ENCODE measurements at places on chromosomes 11 and 22. TPM values are rescaled to one million over a fixed set of nuclear protein-coding genes. Genes with fewer than 3 reads are reported as not detected.

- DNase-seq = no peak
- no peak overlapping the region for H3K4me3 ChIP-seq
- peak overlapping the region; percentile 92 for H3K27ac ChIP-seq
- peaks cover 3% of the 10 kb centered on the region for H3K27me3 ChIP-seq
- peaks cover 67% of the 10 kb centered on the region for H3K4me1 ChIP-seq
- no peaks in the 10 kb centered on the region for H3K36me3 ChIP-seq
These were observed 15.0 kb upstream of the SLC39A13 start for GRCh38 chr11:47393163-47394049.

Gene ATG13
- total RNA-seq = 109 TPM

GRCh38 chr11:117782101-117782500 is 14.9 kb downstream of the DSCAML1 start:
- DNase-seq = no peak
- H3K27me3 ChIP-seq = peaks cover 56% of the 10 kb centered on the region
- H3K36me3 ChIP-seq = no peaks in the 10 kb centered on the region
- no peak overlapping the region for H3K4me3 ChIP-seq
- no peaks in the 10 kb centered on the region for H3K4me1 ChIP-seq

- no peaks in the 10 kb centered on the region for H3K27me3 ChIP-seq
- peak within 1 kb of the TSS; percentile 68 for H3K4me3 ChIP-seq
- peaks cover 28% of the 10 kb centered on the region for H3K4me1 ChIP-seq
These were observed at the start of gene LPXN for GRCh38 chr11:58575377-58576020. TSS of gene LPXN (minus strand) at chr11:58575856. CDS start at chr11:58575772, 84 bp downstream.

DNA sequence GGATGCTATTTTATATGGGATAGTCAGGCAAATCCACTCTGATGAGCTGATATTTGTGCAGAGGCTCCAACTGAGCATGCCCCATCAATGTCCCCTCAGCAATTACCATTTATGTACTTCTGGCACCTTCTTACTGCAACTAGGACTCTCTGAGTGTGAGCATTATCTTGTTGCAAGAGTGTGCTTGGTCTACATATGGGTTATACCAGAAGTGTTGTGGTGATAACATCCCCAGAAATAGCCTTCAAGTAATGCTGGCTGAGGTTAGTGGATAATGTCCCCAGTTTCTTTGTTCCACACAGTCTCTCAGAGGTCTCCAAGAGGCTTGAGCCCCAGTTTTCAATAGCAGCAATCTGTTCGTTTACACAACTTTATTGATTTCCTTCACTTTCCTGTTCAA is 408.6 kb downstream of the JRKL start:
- H3K27ac ChIP-seq = no peak overlapping the region
- no peaks in the 10 kb centered on the region for H3K36me3 ChIP-seq
- no peak for DNase-seq
- no peak overlapping the region for H3K4me3 ChIP-seq
- no peaks in the 10 kb centered on the region for H3K27me3 ChIP-seq
- no peaks in the 10 kb centered on the region for H3K4me1 ChIP-seq

DNA sequence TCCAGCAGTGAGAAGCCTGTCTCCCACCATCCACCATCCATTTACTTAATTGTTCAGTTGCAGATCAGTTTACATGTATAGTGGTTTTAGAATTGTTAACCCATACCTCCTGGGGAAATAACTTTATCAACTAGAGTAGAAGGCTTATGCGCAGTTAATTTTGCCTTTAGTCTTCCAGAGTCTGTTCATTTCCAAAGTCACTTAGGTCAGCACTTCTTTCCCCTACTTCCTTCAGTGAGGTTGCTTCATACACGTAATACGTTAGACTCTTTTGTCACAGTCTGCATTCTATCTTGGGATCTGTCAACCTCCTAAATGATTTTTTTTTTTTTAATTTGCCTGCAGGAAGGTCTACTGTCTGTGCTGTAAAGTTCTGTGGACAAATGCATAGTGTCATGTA is 495.6 kb upstream of the ISX start:
- no peaks in the 10 kb centered on the region for H3K27me3 ChIP-seq
- DNase-seq = no peak
- H3K27ac ChIP-seq = no peak overlapping the region
- no peak overlapping the region for H3K4me3 ChIP-seq
- H3K4me1 ChIP-seq = no peaks in the 10 kb centered on the region
- no peaks in the 10 kb centered on the region for H3K36me3 ChIP-seq

Gene MS4A3
- not detected for total RNA-seq

DNA sequence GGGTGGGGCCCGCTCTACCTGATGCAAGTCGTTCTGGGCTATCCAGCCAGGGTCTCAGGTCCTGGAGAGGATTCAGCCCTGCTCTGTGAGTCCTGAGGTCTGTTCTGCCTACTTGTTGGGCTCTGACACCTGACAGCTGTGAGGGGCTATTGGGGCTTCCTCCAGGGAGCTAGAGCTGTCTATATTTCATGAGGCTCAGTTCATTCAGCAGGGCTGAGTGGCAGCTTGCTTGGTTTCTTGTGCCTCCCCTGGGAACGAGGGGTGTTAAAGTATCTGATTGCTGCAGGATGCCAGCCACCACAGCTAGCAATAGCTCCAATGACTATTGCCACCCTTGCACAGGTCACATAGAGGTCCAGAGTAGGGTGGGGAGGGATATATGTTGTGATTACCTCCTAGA is 26.7 kb downstream of the INSC start:
- no peak overlapping the region for H3K27ac ChIP-seq
- H3K4me1 ChIP-seq = no peaks in the 10 kb centered on the region
- no peaks in the 10 kb centered on the region for H3K27me3 ChIP-seq
- H3K4me3 ChIP-seq = no peak overlapping the region
- no peaks in the 10 kb centered on the region for H3K36me3 ChIP-seq

DNA sequence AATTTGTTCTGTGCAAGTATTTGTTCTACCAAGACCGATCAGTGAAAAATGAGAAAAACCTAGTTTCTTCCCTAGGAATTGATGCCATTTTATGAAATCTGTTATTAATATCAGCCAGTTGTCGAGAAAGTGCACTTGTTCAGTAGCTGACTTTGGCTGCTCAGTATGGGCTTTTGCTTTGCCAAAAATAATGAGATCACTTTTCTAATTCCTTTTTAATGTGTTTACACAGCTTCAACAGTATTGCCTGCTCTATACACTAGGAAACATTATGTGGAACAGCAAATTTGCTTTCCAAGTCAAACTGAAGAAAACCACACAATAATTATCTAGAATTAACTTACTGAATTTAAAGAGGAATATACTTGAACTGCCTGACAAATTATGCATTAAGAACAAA is 34.4 kb downstream of the SCUBE2 start:
- no peak for DNase-seq
- H3K27ac ChIP-seq = no peak overlapping the region
- H3K36me3 ChIP-seq = no peaks in the 10 kb centered on the region
- no peaks in the 10 kb centered on the region for H3K27me3 ChIP-seq
- no peak overlapping the region for H3K4me3 ChIP-seq
- no peaks in the 10 kb centered on the region for H3K4me1 ChIP-seq

- no peaks in the 10 kb centered on the region for H3K36me3 ChIP-seq
- H3K4me1 ChIP-seq = no peaks in the 10 kb centered on the region
- DNase-seq = no peak
- H3K27ac ChIP-seq = no peak overlapping the region
- no peak overlapping the region for H3K4me3 ChIP-seq
- H3K27me3 ChIP-seq = no peaks in the 10 kb centered on the region
These were observed 48.5 kb upstream of the VPREB1 start for GRCh38 chr22:22196018-22196533.

Gene NAALAD2
- not detected for total RNA-seq

GRCh38 chr11:79083352-79083751 is 357.5 kb downstream of the TENM4 start:
- no peak for DNase-seq
- H3K4me1 ChIP-seq = no peaks in the 10 kb centered on the region
- H3K4me3 ChIP-seq = no peak overlapping the region
- H3K36me3 ChIP-seq = no peaks in the 10 kb centered on the region
- no peak overlapping the region for H3K27ac ChIP-seq

Gene NAALADL1
- total RNA-seq = 28.7 TPM

DNA sequence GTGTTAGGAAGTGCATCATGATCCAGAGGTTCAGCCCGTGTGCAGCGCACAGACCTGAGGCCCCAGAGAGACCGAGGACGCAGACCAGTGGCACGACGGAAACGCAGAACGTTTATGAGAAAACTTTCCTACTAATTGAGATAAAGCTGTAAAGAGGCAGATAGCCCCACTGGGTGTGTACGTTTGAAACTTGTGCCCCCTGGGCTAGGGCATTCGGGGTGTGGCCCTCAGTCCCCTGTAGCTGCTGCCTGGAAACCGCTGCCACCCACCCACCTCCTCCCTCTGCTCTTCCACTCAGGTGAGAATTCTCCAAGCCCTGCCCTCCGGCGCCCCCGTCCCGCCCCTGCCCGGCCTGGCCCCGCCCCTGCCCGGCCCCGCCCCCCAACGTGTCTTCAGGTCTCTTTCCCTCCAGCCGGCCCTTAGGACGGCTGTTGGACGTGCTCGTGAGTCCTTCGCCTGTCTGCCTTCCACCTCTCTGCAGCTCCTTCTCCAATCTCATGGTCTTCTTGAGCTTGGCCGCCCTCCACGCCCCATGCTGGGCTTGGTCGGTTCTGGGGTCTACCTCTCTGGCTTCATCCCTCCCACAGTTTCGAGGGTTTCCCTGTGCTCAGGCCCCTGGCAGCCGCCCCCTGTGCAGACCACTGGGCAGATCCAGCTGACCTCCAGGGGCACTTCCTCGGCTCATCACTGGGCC is 12.1 kb downstream of the MAPK8IP2 start:
- no peak for DNase-seq
- H3K36me3 ChIP-seq = no peaks in the 10 kb centered on the region
- H3K4me1 ChIP-seq = no peaks in the 10 kb centered on the region
- no peak overlapping the region for H3K27ac ChIP-seq

Gene POU2AF2
- not detected for total RNA-seq

DNA sequence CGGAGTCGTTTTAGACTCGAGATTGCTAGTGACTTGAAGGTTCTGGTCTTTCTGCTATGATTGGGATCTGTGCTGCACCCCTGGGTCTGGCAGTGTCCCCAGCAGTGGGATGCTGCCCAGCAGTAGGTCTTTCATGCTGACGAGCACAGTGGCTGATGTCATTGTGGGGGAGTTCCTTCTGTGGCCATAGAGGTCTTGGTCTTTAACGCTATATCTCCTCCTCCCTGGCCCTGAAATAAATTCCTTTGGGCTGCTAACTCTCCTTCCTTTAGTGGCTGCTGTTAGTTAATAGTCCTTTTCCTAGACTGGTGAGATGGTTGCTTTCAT is 136.3 kb downstream of the TEAD1 start:
- H3K27me3 ChIP-seq = no peaks in the 10 kb centered on the region
- H3K36me3 ChIP-seq = no peaks in the 10 kb centered on the region
- DNase-seq = no peak
- no peak overlapping the region for H3K27ac ChIP-seq

- H3K4me1 ChIP-seq = peaks cover 10% of the 10 kb centered on the region
- no peak overlapping the region for H3K4me3 ChIP-seq
- no peak for DNase-seq
- no peak overlapping the region for H3K27ac ChIP-seq
- H3K36me3 ChIP-seq = no peaks in the 10 kb centered on the region
These were observed 22.3 kb downstream of the ZBTB16 start for GRCh38 chr11:114081641-114082414.

Gene RAB6A
- 118 TPM for total RNA-seq

GRCh38 chr11:86116386-86116726 is 47.5 kb upstream of the PICALM start:
- H3K27me3 ChIP-seq = no peaks in the 10 kb centered on the region
- DNase-seq = no peak
- no peaks in the 10 kb centered on the region for H3K4me1 ChIP-seq
- no peaks in the 10 kb centered on the region for H3K36me3 ChIP-seq
- H3K27ac ChIP-seq = no peak overlapping the region

Gene CDCA5
- total RNA-seq = 4.2 TPM

GRCh38 chr11:108562746-108563581 is 30.6 kb downstream of the EXPH5 start:
- DNase-seq = no peak
- no peak overlapping the region for H3K27ac ChIP-seq
- no peaks in the 10 kb centered on the region for H3K27me3 ChIP-seq
- no peaks in the 10 kb centered on the region for H3K4me1 ChIP-seq
- no peak overlapping the region for H3K4me3 ChIP-seq

GRCh38 chr11:111944139-111944538 is 7.0 kb downstream of the DIXDC1 start:
- no peak for DNase-seq
- no peak overlapping the region for H3K4me3 ChIP-seq
- no peaks in the 10 kb centered on the region for H3K36me3 ChIP-seq
- H3K27ac ChIP-seq = no peak overlapping the region

Gene SERPING1
- total RNA-seq = 2.8 TPM

- H3K27me3 ChIP-seq = no peaks in the 10 kb centered on the region
- peak; percentile 88 for DNase-seq
- H3K4me3 ChIP-seq = peak within 1 kb of the TSS; percentile 77
- no peaks in the 10 kb centered on the region for H3K36me3 ChIP-seq
- H3K27ac ChIP-seq = peak within 1 kb of the TSS; percentile 79
These were observed at the start of gene CSTF3 for GRCh38 chr11:33161120-33162005. TSS of gene CSTF3 (minus strand) at chr11:33161480. CDS start at chr11:33161325, 155 bp downstream.

Gene PANX2
- total RNA-seq = 0.16 TPM

DNA sequence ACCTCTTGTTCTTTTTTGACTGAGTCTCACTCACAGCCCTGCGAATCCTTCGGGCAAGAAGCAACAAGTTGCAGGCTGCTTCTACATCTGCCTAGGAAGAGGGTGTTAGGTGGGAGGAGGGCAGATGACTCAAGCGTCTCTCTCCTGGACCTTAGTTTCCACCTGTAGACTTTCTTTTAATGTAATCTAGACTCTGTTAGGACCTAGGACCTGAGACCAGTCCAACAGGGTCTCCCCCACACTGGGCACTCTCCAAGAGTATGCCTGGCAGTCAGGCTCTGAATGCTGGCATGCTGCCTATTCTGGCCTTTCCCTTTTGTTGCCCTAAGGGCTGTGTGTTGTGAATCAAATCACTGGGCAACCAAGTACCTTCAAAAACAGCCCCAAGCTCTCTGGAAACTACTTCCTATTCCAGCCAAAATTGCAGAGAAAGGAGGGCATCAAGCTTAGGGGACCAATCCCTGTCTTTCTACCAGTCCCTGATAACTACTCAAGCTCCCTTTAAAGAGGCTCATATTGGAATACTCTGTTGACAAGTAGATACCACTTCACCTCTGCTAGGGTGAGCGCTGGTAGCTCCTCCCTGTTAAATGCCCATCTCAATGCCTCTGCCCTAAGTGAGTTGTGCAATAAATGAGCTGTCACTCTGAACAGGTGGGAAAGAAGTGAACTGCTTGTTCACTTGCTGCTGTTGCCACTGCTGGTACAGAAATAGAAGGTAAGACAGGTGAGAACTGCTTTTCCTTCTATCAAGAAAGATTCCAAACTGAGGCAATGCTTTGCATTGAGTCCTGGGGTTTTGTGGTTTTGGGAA is at the start of gene BBOX1:
BBOX1 (plus strand) TSS at position 514 of the 814 bp plus-strand sequence. CDS start 14,616 bp downstream, outside the sequence.
- no peak within 1 kb of the TSS for H3K27ac ChIP-seq
- no peaks in the 10 kb centered on the region for H3K36me3 ChIP-seq
- no peaks in the 10 kb centered on the region for H3K27me3 ChIP-seq

- H3K27me3 ChIP-seq = peaks cover 15% of the 10 kb centered on the region
- peaks cover 5% of the 10 kb centered on the region for H3K4me1 ChIP-seq
- no peak overlapping the region for H3K4me3 ChIP-seq
- H3K27ac ChIP-seq = no peak overlapping the region
These were observed 3.6 kb downstream of the CLTCL1 start for GRCh38 chr22:19287889-19288288.
